CD4-positive, alpha-beta T cell treated with Interleukin-17A for 4 hours (primary cell): ENCODE measurements at places on chromosomes 1 and 21.
A peak's percentile ranks its signal among the peaks of the same experiment; 100 is the strongest.

DNA sequence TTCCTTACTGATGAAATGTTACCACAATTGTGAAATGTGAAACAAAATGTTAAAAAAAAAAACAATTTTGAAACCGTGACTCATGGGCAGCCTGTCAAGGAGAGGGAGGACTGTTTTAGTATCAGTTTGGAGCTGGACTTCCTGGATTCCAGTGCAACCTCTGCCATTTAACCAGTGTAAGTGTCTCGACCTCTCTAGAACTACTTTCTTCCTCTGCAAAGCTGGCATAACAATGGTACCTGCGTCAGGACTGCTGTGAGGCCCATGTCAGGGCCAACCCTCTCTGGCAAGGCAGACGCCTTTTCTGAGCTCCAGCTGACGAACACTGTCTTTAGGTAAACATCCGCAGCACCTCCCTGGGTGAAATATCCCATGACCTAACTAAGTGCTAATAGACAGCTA lies 20.9 kb downstream of the URB1 start:
- DNase-seq, result no peak

DNA sequence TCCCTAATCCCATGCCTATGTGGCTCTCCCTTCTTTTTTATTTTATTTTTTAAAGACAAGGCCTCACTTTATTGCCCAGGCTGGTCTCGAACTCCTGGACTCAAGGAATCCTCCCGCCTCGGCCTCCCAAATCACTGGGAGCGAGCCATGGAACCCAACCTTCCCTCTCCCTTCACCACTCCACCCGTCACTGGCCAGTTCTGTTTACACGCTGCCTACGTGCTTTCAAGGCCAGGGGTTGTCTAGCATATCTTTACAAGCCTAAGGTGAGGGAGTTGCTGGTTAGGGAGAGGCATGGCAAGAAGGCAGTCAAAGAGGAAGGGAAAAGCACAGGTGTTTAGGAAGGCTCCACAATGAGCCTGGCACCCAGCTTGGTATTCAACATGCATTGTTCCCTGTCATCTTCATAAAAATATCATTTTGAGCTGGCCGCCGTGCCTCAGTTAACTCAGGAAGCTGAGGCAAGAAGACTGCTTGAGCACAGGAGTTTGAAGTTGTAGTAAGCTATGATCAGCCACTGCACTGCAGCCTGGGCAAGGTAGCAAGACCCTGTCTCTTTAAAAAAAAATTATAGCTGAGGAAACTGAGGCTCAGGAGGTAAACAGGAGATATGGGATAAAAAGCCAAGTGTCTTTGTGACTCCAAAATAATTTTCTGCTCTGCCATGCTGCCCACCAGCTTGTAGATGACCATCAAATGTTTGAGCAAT lies 1.1 kb downstream of the RHBDL2 start:
- DNase-seq, result no peak

DNA sequence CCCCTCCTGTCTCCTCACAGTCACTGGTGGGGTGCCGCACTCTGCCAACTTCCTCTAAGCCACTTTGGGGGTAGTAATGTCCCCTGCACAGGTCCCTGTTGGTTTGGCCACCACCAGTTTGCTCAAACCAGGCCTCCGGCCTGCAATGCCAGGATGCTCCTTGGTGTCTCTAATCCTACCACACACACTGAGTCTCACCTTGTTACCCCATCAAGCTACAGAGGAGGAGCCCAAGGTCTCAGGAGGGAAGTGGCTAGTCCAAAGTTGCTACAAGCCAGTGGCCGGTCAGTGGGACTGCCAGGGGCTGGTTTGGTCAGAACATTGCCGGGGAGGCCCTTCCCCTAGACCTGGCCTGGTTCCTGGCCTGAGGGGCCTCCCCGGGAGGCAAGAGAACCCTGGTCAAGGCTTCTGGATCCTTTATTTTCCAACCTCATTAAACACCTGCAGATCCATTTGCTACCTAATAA lies 21.5 kb upstream of the LRP8 start:
- no peak for DNase-seq

DNA sequence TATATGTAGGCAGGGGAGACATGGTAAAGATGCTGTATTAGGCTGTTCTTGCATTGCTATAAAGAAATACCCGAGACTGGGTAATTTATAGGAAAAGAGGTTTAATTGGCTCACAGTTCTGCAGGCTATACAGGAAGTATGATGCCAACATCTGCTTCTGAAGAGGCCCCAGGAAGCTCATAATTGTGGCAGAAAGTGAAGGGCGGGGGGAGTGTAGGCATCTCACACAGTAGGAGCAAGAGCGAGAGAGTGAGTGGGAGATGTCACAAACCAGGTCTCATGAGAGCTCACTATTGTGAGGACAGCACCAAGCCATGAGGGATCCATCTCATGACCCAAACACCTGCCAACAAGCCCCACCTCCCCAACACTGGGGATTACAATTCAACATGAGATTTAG lies 21.1 kb downstream of the MAN1A2 start:
- DNase-seq, result no peak

- DNase-seq, result peak; percentile 67
These were observed 6.7 kb downstream of the LMO4 start for GRCh38 chr1:87335175-87335884.

DNA sequence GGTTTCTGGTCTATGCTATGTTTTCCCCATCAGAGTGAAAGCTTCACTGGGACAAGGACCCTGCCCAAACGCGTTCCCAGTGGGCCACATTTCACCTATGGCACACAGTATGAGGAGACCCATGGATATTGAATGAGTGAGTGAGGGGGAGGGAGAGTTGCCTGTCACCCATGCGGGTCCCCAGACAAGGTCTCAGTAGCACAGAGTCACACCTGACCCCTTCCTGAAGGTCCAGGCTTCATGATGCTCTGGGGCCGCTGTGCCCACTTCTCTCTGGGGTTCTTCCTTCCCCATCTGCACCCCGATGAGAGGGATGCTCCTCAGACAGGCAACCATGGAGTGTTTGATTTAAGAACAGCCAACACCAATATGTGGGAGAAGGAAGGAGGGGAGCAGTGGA lies 72.3 kb upstream of the CSF3R start:
- DNase-seq, result no peak

GRCh38 chr1:115240297-115240696 lies 97.8 kb downstream of the NGF start:
- DNase-seq, result no peak

DNA sequence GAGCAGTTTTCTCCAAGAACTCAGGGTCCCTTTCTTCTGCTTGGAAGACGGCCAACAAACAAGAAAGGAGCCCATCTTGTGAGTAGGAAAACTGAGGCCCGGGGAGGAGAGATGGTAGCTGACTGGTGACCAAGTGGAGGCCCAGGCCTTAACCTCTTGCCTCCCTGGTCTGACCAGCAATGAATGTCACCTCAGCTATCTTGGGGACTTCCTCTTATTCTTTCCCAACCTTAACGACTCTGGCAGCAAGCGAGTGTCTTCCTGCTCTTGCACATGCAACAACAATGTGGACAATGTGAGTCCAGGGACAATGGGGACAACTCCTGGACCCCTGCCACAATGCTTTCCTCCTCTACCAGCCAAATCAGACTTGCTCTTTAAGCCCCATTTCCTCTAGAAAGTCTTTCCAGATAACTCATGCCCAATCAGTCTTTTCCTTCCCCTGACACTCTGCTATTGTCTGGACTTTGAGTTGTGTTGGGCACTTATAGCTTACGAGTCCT lies 12.6 kb downstream of the HSPG2 start:
- no peak for DNase-seq

- no peak for DNase-seq
These were observed 424.2 kb upstream of the VAMP3 start for GRCh38 chr1:7346600-7347570.

DNA sequence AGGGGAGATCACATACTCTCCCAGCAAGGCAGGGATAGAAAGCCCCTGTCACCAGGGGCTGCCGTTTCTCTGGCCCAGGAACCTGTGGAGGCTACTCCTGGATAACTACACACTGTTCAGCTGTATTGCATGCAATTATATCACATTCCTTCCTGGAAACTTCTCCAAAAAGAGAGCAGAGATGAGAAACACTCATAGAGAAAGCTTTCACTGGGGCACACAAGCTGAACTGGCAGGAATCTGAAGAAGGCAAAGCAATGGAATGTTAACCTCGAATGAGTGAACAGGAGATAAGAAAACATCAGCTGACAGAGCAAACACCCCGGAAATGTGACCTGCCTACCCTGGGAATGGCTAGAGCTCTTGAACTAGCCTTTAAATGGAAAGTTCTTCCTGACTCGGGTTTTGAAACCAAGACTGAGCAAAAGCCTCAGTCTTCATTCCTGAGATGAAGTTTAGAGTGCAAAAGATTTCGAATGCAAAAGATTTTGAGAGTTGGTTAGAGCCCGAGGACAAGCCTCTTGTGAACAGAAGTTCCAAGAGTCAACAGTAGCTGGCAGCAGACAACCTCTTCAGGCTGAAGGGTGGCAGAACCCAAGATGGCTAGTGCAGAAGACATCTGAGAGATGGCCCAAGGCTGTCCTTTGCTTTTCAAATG lies 32.3 kb downstream of the CCN1 start:
- DNase-seq, result no peak

GRCh38 chr1:94755675-94756074 lies 64.5 kb upstream of the SLC44A3 start:
- no peak for DNase-seq

DNA sequence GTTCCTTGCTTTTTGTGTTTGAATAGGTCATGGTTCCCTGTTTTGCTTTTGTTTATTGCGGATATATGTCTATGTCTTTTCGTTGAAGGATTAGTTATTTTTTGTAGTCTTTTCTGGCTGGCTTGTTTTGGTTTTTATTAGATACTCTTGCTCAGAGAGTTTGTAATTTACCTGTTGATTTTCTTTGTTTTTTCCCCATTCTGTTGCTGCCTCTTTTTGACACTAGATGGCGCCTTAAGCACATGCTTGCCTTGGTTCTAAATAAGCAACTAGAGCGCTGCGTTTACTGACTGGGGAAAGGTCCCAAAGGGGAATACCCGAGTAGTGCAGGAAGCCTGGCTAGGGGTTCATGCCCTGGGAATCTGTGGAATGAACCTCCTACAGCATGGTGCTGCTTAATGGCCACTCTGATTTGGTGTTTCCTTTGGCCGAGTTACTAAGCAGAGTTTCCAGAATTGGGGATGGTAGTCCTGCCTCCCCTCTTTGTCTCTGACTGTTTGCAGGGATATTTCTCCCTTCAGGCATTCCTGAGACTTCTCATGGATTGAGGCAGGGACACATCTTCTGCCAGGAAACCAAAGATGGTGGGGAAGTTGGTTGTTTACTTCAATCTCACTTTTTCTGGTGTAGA lies 143.2 kb downstream of the PTPRU start:
- no peak for DNase-seq

GRCh38 chr1:159473335-159473734 lies 33.8 kb downstream of the OR10J1 start:
- no peak for DNase-seq

- DNase-seq, result no peak
These were observed 10.6 kb upstream of the OR2T33 start for GRCh38 chr1:248288391-248288790.

GRCh38 chr1:181318858-181319235 lies 164.5 kb upstream of the CACNA1E start:
- peak; percentile 21 for DNase-seq

- DNase-seq, result no peak
These were observed 20.7 kb upstream of the HAO2 start for GRCh38 chr1:119347858-119348257.

DNA sequence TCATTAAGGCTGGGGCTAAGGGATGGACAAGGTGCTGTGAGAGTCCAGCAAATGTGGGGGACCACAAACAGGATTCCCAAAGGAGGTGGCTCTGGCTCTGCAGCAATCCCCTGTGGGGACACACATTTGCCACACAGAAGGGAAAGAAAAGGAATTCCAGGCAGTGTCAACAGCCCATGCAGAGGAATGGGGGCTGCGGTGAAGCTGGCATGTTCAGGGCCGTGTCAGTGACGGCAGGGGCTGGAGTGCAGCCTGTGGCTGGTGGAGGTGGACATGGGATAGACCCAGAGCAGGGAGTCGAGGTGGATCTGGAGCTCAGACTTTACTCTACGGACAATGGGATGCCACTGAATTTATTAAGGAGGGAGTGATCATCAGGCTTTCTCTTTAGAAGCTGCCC lies 183.2 kb downstream of the TRABD2B start:
- no peak for DNase-seq

DNA sequence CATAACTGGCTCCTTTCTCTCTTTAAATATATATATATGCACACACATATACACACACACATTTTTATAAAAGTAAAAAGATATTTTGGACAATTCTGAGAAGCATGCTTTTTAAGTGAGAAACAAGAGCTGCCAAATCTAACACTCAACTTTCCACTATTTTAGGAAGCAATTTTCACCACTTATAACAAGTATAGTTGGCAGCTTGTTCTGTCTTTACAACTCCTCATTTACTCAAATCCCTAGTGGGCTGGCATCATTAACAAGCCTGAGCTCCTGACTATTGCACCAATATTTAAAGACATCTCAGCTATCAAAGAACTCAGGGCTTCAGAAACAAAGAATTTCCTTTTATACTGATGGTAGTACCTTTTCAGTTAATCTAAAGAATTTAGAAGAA lies 76.6 kb downstream of the RAB3GAP2 start:
- DNase-seq, result no peak

- no peak for DNase-seq
These were observed 72.5 kb upstream of the VAMP3 start for GRCh38 chr1:7698641-7699040.

DNA sequence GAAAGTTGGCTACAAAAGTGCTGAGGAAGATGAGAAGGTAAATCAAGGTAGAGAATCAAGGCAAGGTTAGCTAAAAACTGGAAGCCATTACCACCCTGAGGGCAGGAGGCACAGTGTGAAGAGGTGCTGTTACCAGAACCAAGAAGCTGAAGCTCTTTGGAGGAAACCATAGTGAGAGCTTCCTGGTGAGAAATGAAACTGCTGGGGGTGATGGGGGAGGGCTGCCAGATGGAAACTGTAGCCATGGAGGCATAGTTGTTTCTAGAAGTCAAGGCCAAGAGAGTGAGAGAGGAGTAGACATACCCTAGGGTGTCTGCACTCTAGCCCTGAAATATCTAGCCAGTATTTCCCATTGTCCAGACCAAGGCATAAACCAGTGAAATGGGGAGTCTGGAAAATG lies 28.7 kb downstream of the IFI44 start:
- DNase-seq, result no peak
